ENCODE measurements at places on chromosomes 5 and 9.

GRCh38 chr5:154583671-154584177 lies 105.7 kb upstream of the HAND1 start:
- DNase-seq, result no peak

DNA sequence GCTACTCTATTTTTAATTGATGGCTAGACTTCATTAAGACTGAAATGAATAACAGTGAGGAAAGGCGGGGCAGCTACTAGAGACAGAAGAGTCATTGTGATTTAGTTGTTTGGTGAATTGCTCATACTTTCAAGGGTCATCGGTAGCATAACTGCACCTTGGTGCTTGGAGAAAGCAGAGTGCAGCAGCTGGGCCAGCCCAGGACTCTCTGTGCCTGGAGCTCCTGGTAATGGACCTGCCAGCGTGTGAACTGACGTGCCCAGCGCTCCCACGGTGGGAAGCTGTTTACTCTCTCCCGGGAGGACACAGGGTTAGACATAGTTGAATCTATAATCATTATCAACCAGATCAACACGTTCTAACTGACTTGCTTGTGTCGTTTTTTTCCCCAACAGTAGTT lies 42.9 kb downstream of the LURAP1L start:
- DNase-seq, result no peak

DNA sequence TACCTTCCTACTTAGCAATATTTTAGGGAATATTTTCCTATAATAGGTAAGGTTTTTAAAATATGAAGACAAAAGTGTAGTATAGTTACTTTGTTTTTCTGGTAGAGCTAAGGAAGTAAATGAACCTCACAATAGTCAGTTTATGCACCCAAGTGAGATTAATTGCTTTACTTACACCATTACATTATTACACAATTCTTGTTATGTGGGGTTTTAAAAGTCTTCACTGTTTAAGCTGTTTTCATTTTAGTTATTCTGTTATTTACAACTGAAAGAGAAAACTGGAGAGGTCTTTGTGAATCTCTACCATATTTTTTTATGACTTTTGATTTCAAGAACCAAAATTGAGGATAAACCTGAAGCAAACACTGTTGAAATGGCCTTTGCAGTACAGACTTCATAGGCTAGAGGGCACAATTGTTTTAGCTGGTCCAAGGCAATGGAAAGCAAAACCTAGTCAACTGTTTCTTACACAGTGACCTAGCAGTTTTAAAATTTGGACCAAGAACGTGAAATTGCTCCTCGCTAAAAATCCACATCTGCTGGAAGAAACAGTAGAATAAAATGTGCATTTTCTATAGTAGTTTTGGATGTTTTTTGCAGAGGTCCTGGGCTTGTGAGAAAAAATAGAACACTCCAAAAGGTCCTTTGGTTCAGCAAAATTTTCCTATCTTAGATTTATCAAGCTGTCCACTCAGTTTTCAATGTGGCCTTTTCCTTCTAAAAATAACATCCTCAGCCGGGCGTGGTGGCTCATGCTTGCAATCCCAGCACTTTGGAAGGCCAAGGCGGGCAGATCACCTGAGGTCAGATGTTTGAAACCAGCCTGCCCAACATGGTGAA lies 66.4 kb upstream of the FER start:
- DNase-seq, result no peak

DNA sequence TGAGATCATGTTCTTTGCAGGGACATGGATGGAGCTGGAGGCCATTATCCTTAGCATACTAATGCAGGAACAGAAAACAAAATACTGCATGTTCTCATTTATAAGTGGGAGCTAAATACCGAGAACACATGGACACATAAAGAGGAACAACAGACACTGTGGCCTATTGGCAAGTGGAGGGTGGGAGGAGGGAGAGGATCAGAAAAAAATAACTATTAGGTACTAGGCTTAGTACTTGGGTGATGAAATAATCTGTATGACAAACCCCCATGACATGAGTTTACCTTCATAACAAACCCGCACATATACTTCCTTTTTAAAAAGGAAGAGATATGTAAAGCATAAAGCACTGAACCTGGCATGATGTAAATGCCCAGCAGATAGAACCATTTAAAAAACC lies 99.0 kb downstream of the MEGF10 start:
- DNase-seq, result no peak
